Endothelial cell (in vitro differentiated cells): ENCODE measurements at places on chromosomes 11 and 22.

DNA sequence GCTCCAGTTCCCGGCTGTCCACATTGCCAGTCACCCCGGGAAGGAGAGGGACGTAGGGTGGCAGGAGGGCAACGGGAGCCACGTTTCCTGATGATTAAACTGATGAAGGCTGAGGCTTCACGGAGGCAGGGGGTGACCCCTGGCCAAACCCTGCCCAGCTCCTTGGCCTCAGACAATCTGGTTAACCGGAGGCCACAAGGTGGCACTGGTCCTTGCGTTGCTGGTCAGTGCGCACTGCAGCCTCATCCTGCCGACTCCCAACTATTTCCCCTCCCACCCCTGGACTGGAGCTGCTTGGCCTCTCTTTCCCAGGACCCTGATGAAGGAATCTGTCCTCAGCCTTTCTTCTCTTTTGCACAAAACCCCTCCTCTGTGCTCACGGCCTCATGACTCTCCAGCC, 75.3 kb downstream of the PDE2A start:
- DNase-seq, result peak; percentile 73

DNA sequence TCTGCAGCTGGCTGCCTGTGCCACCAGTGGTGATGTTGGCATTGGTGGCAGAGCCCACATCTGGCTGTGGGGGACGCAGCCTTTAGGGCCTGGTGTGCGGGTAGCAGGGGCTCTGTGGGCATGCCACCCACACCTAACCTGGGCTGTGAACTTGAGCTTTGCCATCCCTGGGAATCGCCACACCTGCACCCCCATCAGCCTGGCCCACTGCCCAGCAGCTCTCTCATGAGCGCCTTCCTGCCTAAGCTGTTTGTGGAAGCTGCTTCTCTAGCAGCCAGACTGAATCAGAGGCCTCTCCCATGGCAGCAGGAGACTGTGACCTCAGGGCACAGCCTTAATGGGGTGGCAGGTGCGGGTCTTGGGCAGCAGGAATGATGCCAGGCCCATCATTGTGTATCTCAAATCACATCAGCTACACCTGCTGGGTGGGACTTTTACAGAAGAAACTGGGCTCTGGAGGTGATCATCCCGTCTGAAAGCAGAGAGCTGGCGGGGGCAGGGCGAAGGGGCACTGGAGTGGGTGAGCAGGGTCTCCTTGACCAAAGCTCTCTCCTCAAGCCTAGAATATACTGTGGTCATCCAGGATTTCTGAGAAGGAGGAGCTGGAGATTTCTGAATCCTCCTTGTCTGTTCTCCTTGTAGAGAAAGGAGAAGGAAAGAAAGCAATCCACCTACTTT, 17.8 kb upstream of the CARS1 start:
- no peak for DNase-seq

GRCh38 chr11:103215812-103216211, 106.6 kb downstream of the DYNC2H1 start:
- no peak for DNase-seq

DNA sequence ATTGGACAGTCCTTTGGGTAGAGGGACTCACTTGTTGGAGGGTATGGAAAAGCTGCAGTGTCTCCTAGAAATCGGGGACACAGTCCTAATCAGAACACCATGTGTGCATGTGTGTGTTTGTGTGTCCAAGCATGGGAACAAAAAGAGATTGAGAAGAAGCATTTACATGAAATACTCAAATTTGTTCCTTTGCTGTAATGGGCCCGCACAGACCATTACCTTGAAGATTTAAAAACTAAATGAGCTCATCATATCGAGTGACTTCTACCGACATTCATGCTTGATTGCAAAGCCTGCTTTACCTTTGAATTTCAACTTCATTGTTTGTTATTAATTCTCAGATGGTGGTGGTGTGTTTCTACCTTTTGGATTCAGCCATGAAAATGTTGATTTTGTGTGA, 106.9 kb downstream of the ZBTB16 start:
- no peak for DNase-seq

GRCh38 chr11:79461666-79462645, 21.1 kb upstream of the TENM4 start:
- DNase-seq, result no peak

DNA sequence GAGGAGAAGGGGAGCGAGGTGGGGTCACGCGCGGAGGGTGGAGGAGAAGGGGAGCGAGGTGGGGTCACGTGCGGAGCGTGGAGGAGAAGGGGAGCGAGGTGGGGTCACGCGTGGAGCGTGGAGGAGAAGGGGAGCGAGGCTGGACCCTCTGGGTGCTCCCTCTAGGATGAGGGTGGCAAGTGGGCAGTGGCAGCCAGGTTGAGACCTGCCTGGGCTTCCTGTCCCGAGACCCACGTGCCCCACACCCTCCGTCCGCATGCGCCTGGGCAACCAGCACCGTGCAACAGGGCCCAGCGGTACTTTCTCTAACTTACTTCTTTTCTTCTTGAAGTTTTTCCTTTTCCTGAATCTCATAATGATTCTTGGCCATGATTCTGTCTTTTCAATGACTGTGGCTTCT, 11.1 kb downstream of the MRPL21 start:
- no peak for DNase-seq

GRCh38 chr22:47433627-47434026, 671.2 kb downstream of the TBC1D22A start:
- DNase-seq, result no peak

DNA sequence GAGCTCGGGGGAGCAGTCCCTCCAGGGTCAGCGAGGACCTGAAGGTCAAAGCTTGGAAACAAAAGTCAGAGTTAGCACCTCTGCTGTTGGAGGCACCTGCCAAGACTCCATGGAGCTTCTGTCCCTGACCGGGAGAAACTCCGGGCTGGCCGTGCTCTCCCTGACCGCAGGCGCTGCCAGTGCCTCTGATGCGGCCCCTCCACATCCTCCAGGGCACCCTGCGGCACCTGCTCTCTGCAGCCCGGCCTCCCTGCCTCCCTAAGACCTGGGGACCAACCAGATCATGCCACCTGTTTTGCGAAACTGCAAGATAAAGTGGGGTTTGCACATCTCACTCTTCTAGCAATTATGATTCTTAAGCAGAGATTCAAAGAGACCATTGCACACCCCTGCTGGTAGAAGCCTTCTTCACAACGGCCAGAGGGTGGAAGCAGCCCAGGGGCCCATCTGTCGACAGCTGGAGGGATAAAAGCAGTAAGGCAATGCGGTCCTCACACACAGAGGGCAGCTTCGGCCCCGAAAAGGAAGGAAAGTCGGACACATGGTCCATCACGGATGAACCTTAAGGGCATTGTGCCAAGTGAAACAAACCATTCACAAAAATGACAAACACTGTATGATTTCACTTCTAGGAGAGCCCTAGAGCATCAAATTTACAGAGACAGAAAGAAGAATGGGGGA, 477.1 kb downstream of the BRD1 start:
- DNase-seq, result no peak

DNA sequence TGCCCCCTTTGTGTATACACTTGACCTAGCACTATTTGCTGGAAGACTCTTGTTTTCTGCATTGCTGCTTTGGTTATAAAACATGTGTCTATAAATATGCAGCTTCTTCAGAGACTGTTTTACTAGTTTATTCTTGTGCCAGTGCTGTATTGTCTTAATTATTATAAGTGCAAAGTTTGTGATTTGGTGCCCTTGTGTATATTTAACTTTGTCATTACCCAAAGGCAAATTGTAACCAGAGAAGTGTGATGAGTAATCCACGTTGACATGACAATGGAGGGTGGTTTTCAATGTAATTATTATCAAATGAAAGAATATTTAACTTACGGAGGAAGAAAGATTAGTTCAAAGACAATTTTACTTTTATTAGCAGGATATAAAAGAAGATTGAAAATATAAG, 75.0 kb upstream of the PRODH start:
- DNase-seq, result no peak

GRCh38 chr11:75565221-75565814, 3.3 kb downstream of the SERPINH1 start:
- no peak for DNase-seq

DNA sequence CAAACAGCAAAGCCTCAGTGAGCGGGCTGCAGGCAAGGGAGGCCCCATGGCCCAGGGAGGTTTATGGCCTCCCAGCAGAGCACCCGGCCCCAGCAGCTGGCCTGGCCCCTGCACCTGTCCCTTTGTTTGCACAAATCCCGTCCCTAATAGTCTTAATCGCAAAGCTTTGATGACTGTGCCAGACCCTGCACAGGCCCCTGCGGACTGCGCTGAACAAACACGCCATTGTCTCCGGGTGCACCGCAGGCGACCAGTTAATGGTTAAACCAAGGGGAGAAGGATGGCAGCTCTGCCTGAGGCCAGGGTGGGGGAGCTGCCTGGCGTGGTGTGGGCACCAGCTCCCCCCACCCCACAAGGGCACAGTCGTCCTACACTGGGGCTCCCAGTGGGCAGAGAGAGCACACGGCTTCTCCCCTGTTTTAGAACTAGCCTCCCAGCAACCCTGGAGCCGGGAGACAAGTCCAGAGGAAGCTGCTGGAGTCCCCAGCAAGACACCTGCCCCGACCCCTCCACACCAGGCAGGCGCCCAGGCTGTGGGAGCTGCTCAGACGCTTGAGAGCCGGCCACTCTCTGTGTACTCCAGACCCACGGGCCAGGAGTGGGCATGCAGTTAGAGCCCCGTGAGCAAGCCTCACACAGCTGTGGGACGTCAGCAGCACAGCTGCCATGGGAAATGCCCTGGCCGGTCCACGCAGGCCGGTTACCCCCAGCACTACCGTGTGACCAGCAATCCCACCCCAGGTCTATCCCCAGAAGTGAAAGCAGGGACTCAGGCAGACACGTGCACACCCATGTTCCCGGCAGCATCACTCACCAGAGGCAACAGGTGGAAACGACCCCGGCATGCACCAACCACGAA, 39.7 kb upstream of the TH start:
- DNase-seq, result no peak

DNA sequence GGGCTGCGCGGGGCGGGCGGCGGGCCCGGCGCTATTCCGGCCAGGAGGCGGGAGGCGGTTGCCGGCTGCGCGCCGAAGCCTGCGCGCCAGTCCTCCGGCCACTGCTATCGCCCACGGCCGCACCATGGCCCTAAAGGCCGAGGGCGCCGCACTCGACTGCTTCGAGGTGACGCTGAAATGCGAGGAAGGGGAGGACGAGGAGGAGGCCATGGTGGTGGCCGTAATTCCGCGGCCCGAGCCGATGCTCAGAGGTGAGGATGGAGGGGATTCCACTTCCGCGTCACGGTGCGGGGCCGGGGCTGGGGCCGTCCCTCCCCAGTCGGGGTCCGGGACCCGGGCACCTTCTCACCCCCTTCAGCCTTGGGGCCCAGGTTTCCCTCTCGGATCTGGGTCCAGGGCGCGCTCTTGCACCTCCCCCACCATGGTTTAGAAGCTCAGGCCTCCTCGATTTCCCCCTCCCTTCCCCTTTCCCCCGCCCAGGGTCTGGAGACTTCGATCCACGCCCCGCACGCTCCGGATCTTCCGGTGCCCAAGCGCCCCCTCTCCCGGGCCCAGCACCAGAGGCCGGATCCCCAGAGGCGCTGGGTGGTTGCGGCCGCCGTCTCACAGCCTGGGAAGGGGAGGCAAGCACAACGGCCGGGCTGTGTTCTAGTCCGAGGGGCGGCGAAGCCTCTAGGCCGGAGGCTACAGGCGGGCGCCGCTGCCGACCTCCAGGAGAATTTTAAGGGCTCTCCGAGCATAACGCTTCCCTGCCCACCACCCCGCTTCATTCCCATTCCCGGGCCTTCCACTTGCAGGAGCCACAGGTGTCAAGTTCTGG, 517 bp downstream of the SPINDOC start:
- DNase-seq, result peak; percentile 57

- DNase-seq, result peak; percentile 2
Measured at GRCh38 chr11:1131033-1131911, 26.5 kb upstream of the MUC5AC start.

DNA sequence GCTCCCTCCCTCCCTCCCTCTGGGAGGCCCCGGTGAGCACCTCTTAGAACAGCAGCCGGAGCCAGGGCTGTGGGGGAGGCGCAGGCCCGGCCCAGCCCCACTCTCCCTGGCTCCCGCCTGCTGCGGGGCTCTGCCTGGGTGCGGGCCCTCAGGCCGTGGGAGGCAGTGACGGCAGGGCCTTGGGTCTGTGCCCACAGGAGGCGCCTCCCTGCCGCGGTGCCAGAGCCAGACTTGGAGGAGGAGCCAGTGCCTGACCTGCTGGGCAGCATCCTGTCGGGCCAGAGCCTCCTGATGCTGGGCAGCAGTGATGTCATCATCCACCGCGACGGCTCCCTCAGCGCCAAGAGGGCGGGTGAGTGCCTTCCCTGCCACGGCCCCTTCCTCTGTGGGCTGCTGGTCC, 9.5 kb downstream of the IRF7 start:
- no peak for DNase-seq

GRCh38 chr11:14541192-14541947, 21.2 kb upstream of the PSMA1 start:
- no peak for DNase-seq

DNA sequence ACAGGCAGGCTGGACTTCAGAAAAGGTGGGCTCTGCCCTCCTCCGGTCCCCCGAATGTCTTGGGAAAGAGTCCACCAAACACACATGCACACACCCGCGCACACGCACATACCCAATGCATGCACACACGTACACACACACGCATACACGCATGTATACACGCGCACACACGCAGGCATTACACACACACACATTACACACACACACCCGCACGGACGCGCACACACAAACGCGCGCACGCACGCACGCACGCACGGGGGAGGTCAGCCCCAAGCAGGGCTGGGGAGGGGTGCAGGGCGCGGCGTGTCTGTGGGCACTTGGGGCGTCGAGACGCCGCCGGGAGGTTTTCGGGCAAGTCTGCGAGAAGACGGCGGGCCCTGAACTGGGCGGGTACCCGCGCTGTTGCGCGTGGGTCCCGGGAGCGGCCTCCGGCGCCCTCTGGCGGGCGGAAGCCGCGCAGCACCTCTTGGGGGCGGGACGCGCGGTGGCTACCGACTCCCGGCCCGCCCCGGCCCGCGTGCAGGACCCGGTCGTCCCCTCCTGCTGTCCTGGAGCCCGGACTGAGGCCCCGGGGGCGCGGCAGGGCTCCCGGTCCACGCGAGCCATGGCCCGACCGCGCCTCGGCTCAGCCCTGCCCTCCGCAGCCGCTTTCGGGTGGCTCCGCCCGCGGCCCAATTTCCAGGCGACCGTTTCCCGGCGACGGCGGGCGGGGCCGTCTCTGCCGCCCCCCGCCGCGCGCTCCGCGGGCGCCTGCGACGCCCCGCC, 3.6 kb downstream of the SEPTIN5 start:
- DNase-seq, result peak; percentile 87

DNA sequence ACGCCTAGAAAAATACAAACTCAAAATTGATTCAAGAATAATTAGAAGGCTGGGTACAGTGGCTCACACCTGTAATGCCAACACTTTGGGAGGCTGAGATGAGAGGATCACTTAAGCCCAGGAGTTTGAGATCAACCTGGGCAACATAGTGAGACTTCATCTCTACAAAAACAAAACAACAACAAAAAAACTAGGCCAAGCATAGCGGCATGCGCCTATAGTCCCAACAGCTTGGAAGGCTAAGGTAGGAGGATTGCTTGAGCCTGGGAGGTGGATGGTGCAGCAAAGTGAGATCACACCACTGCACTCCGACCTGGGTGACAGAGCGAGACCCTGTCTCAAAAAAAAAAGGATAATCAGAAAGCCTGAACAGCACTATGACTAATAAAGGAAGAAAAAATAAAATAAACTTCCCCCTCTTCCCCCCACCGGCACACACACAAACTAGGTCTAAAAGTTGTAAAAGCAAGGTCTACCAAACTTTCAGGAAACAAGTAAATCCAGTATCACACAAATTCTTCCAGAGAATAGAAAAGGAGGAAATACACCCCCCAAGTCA, 35.8 kb downstream of the RRAS2 start:
- DNase-seq, result no peak

- no peak for DNase-seq
Measured at GRCh38 chr11:4662876-4663275, 19.1 kb downstream of the OR51E1 start.

GRCh38 chr11:12050470-12051286, 42.3 kb upstream of the DKK3 start:
- DNase-seq, result no peak

- DNase-seq, result no peak
Measured at GRCh38 chr11:79397252-79397651, 43.6 kb downstream of the TENM4 start.
